ENCODE measurements at places on chromosomes 7 and 10. TPM values are rescaled to one million over a fixed set of nuclear protein-coding genes. Genes with fewer than 3 reads are reported as not detected.

GRCh38 chr7:42982604-42983115 is 50.5 kb downstream of the MRPL32 start:
- peaks cover 6% of the 10 kb centered on the region for H3K36me3 ChIP-seq
- peaks cover 7% of the 10 kb centered on the region for H3K27me3 ChIP-seq
- H3K4me3 ChIP-seq = no peak overlapping the region
- no peak for DNase-seq
- H3K4me1 ChIP-seq = no peaks in the 10 kb centered on the region

ADCY1 gene
- 0.50 TPM for total RNA-seq

DNA sequence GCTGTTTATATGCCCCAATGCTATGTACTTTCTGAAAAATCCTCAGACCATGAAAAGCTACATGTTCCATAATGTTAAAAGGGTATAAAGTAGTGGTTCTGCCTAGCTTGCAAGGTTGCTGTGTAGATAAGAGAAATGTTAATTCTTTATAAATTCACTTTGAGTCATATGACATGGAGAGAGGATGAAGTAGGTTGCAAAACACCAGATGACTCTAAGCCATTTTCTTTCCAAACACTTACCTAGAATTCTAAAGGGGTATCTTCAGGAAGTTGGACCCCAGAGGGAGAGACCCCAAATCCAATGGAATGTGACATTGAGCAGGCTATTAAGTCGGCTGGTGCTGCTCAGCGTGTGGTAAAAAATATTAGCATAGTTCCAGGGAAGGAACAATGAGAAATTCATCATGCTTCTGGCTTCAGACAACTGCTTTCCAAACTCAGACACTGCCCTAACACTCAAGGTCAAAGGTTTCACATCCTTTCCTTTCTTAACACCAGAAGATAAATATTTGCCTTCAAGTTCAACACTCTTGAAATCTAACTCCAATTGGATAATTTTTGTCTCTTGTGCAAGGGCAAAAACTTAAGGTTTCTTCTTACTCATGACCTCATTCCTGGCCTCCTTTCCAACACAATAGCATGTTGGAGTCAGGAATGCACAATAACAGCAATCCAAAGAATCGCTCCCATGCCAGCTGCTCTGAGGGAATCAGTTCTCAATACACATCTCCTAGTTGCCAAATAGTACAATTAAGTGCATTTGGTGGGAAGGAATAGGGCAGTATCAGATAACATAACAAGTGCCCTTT is 100.7 kb upstream of the AFAP1L2 start:
- H3K36me3 ChIP-seq = no peaks in the 10 kb centered on the region
- H3K4me3 ChIP-seq = no peak overlapping the region
- no peak for DNase-seq
- peak overlapping the region; percentile 56 for H3K27ac ChIP-seq
- H3K27me3 ChIP-seq = no peaks in the 10 kb centered on the region

MYPN gene
- total RNA-seq = 0.10 TPM

C10orf67 gene
- not detected for total RNA-seq

GRCh38 chr7:44956157-44956766 is 22.6 kb downstream of the MYO1G start:
- no peak for DNase-seq
- no peaks in the 10 kb centered on the region for H3K36me3 ChIP-seq
- no peak overlapping the region for H3K4me3 ChIP-seq
- no peaks in the 10 kb centered on the region for H3K4me1 ChIP-seq
- no peak overlapping the region for H3K27ac ChIP-seq

UNCX gene
- total RNA-seq = not detected

GRCh38 chr10:84770824-84771223 is 442.4 kb downstream of the CCSER2 start:
- H3K4me1 ChIP-seq = no peaks in the 10 kb centered on the region
- H3K27ac ChIP-seq = no peak overlapping the region
- no peak for DNase-seq
- peaks cover 14% of the 10 kb centered on the region for H3K27me3 ChIP-seq

- no peak for DNase-seq
- H3K4me1 ChIP-seq = no peaks in the 10 kb centered on the region
- no peaks in the 10 kb centered on the region for H3K36me3 ChIP-seq
- H3K4me3 ChIP-seq = no peak overlapping the region
- no peak overlapping the region for H3K27ac ChIP-seq
These were observed 4.4 kb downstream of the FUOM start for GRCh38 chr10:133353202-133353959.

HOXA1 gene
- 2.7 TPM for total RNA-seq

DNA sequence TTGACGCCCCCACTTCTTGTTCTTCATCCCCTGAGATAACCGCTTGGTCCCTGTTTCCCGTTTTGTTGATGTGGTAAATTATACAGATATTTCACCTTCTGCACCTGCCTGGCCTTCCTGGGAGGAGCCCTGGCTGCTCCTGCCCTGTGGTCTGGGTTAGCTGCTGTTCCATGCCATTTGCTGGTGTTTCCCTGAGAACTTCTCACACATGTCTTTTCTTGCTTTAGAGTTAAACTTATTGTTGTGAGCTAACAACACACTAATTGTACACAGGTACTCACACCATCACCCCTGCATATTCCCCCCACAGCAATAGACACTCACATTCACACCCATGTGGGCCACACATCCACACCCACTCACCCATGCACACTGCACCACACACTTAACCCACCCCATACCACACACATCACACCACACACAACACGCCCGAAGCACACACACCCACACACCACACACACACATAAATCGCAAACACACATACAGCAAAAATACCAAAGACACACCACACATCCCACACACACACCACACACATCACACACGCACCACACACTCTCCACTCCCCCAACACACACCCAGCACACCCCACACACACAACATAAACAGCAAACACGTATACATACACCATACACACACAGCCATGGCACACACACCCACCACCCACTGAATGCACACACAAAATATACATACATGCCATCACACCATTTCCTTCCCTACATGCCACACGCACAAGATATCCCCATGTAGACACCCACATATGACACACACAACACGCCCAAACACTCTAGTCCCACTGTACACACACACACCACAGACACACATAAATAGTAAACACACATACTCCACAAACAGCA is 19.4 kb upstream of the ANTXRL start:
- H3K4me3 ChIP-seq = no peak overlapping the region
- H3K36me3 ChIP-seq = no peaks in the 10 kb centered on the region
- H3K4me1 ChIP-seq = no peaks in the 10 kb centered on the region
- no peak overlapping the region for H3K27ac ChIP-seq
- DNase-seq = no peak

GRCh38 chr7:69301253-69301652 is 297.0 kb upstream of the AUTS2 start:
- peaks cover 6% of the 10 kb centered on the region for H3K27me3 ChIP-seq
- H3K4me1 ChIP-seq = no peaks in the 10 kb centered on the region
- no peaks in the 10 kb centered on the region for H3K36me3 ChIP-seq
- no peak overlapping the region for H3K27ac ChIP-seq
- no peak for DNase-seq

- DNase-seq = no peak
- H3K27ac ChIP-seq = no peak overlapping the region
- peaks cover 5% of the 10 kb centered on the region for H3K27me3 ChIP-seq
These were observed 203.6 kb downstream of the MACC1 start for GRCh38 chr7:20013536-20013935.

- no peak for DNase-seq
- H3K36me3 ChIP-seq = no peaks in the 10 kb centered on the region
- no peaks in the 10 kb centered on the region for H3K4me1 ChIP-seq
- no peaks in the 10 kb centered on the region for H3K27me3 ChIP-seq
These were observed 282.3 kb downstream of the SEMA3D start for GRCh38 chr7:84904561-84904960.

GRCh38 chr10:103231047-103231551 is 14.6 kb upstream of the RPEL1 start:
- peak overlapping the region; percentile 96 for H3K27ac ChIP-seq
- H3K4me1 ChIP-seq = peaks cover 51% of the 10 kb centered on the region
- H3K27me3 ChIP-seq = no peaks in the 10 kb centered on the region
- no peaks in the 10 kb centered on the region for H3K36me3 ChIP-seq

AKR1C4 gene
- not detected for total RNA-seq

GRCh38 chr10:93790439-93790838 is 32.7 kb downstream of the LGI1 start:
- no peak for DNase-seq
- no peak overlapping the region for H3K4me3 ChIP-seq
- no peaks in the 10 kb centered on the region for H3K36me3 ChIP-seq
- no peak overlapping the region for H3K27ac ChIP-seq
- peaks cover 7% of the 10 kb centered on the region for H3K4me1 ChIP-seq

CALHM3 gene
- total RNA-seq = not detected

IL15RA gene
- total RNA-seq = 0.56 TPM

DNA sequence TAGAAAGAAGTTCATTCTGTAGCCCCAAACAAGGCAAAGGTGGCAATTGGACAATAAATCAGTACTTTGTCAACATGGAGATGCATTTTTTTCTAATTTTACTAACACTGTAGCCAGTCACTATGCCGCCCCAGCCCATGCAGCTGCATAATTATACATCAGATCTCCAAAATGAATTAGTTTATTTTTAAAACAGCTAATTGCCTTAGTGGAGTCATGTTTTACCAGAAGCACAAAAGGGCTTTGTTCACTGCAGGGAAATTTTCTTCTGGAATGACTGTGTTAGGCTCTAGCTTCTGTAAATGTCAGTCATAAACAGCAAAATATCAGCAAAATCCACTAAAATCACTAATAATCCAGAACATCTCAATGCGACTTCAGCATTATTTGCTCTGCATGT is 20.1 kb upstream of the HDAC9 start:
- no peaks in the 10 kb centered on the region for H3K36me3 ChIP-seq
- no peak for DNase-seq
- no peak overlapping the region for H3K27ac ChIP-seq
- H3K27me3 ChIP-seq = no peaks in the 10 kb centered on the region
- H3K4me1 ChIP-seq = peaks cover 3% of the 10 kb centered on the region

STAG3 gene
- total RNA-seq = 1.2 TPM

RARRES2 gene
- total RNA-seq = 1.4 TPM

- no peak overlapping the region for H3K4me3 ChIP-seq
- no peak overlapping the region for H3K27ac ChIP-seq
- peaks cover 28% of the 10 kb centered on the region for H3K4me1 ChIP-seq
- H3K36me3 ChIP-seq = no peaks in the 10 kb centered on the region
- DNase-seq = no peak
These were observed 50.7 kb upstream of the CABCOCO1 start for GRCh38 chr10:61612009-61612408.

DNA sequence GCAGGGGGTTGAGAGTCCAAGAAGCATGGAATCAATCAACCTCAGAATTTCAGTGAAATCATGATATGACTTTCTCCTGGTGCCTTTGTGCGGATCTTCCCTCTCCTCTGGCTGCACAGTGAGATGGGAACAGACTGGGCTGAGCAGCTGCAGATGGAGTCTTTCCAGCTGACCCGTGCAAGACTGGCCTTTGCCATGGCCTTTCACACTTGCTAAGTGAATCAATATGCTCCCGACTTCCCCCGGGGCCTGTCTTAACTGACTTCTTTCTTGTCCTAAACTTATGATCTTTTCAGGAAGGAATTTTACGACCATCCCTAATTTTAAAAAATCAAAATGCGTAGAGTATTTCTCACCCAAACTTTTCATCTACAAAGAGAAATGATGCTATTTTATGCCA is 469.9 kb downstream of the GALNT17 start:
- H3K27ac ChIP-seq = no peak overlapping the region
- no peaks in the 10 kb centered on the region for H3K27me3 ChIP-seq
- no peak for DNase-seq
- H3K4me1 ChIP-seq = peaks cover 21% of the 10 kb centered on the region
- H3K4me3 ChIP-seq = no peak overlapping the region

DNA sequence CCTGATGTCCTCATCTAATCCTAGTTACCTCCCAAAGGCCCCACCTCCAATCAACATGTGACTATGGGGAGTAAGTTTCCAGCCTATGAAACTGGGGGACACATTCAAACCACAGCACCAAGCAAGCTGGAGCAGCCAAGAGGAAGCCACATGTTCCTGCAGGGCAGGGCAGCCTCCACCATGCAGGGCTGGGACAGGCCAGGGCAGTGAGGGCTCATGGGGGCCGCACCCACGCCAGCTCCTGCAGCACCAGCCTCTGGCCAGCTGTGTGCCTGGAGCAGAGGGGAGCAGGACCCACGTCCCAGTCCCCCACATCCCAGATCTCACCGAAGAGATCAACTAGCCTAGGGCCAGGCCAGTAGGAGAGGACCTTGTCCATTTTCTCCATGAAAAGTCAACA is 85.9 kb upstream of the INSIG1 start:
- peak; percentile 72 for DNase-seq
- no peaks in the 10 kb centered on the region for H3K27me3 ChIP-seq
- H3K27ac ChIP-seq = no peak overlapping the region
- H3K4me3 ChIP-seq = no peak overlapping the region
- no peaks in the 10 kb centered on the region for H3K36me3 ChIP-seq
- peaks cover 29% of the 10 kb centered on the region for H3K4me1 ChIP-seq

- no peak overlapping the region for H3K27ac ChIP-seq
- H3K36me3 ChIP-seq = no peaks in the 10 kb centered on the region
- peaks cover 7% of the 10 kb centered on the region for H3K4me1 ChIP-seq
- H3K4me3 ChIP-seq = no peak overlapping the region
- no peak for DNase-seq
These were observed 136.5 kb downstream of the SFMBT2 start for GRCh38 chr10:7274293-7274692.

CPN1 gene
- total RNA-seq = not detected

GRCh38 chr10:88186335-88186734 is 322.9 kb downstream of the PTEN start:
- no peak overlapping the region for H3K27ac ChIP-seq
- DNase-seq = no peak
- H3K27me3 ChIP-seq = no peaks in the 10 kb centered on the region
- H3K4me3 ChIP-seq = no peak overlapping the region
- H3K4me1 ChIP-seq = peaks cover 12% of the 10 kb centered on the region
- H3K36me3 ChIP-seq = no peaks in the 10 kb centered on the region

SPDYE16 gene
- total RNA-seq = not detected

GRCh38 chr7:2108501-2109250 is 124.1 kb downstream of the MAD1L1 start:
- no peak overlapping the region for H3K4me3 ChIP-seq
- no peak overlapping the region for H3K27ac ChIP-seq
- DNase-seq = no peak
- peaks cover 67% of the 10 kb centered on the region for H3K4me1 ChIP-seq
- no peaks in the 10 kb centered on the region for H3K27me3 ChIP-seq

- peaks cover 2% of the 10 kb centered on the region for H3K27me3 ChIP-seq
- H3K36me3 ChIP-seq = no peaks in the 10 kb centered on the region
- peak overlapping the region; percentile 4 for H3K4me3 ChIP-seq
- H3K27ac ChIP-seq = peak overlapping the region; percentile 86
- no peak for DNase-seq
These were observed 3.5 kb downstream of the AQP1 start for GRCh38 chr7:30915005-30915601.

DNA sequence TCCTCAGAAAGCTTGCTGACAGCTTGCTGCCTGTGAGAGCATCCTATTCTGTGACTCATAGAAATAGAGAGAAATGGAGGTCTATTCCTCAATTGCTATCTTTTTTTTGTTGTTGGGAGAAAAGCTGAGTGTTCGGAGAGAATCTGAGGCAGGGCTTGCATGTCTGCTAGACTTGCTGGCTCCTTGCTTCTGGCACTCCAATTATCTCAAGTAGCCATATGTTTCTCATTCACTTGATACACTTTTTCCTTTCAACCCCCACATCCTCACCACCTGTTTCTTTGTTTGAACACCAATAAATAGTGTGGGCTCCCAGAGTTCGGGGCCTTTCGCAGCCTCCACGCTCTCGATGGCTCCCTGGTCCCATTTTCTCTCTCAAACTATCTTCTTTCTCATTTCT is 172.2 kb downstream of the SH2D4B start:
- no peak for DNase-seq
- no peak overlapping the region for H3K4me3 ChIP-seq
- H3K36me3 ChIP-seq = no peaks in the 10 kb centered on the region
- no peaks in the 10 kb centered on the region for H3K4me1 ChIP-seq

TMEM273 gene
- total RNA-seq = not detected
